ENCODE measurements at places on chromosomes 4 and X.

DNA sequence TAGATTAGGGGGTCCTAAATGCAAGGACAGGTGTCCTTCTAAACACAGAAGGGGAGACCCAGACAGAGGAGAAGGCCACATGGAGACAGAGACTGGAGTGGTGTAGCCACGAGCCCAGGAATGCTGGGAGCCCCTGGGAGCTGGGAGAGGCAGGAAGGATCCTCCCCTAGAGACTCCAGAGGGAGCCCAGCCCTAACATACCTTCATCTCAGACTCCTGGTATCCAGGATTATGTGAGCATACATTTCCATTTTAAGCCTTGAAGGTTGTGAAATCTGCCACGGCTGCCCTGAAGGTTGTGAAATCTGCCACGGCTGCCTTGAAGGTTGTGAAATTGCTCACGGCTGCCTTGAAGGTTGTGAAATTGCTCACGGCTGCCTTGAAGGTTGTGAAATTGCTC lies 148.4 kb downstream of the ASMT start:
- DNase-seq, result no peak

DNA sequence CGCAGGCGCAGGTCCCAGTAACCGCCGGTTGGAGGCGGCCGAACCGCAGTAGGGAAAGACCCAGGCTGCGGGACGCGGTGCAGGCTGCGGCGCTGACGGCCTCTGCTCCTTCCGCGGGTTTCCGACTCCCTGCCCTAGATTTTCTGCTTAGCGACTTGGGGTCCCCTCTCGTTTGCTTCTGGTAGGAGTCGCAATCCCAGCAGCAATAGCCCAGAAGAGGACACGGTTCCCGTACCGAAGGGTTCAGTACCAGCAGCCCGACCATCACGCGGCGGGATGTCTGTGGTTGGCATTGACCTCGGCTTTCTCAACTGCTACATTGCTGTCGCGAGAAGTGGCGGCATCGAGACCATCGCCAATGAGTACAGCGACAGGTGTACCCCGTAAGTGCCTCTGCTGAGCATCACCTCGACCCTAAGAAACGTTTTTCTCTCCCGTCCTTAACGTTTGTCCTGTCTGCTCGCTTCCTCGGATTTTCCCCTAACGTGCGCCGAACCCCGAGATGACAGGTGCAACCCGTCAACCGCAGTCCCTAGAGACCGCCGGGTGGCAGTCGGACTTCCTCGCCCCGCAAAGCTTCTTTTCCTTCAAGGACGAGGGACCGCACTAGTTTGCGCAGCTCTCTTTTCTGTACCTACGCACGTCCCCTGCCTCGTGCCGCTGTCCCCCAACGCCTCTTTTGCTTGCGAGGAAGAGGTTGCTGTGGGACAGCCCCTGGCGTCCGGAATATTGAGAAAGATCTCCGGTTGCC lies at the start of gene HSPA4L:
Gene HSPA4L (plus strand): TSS at position 48 of the 751 bp plus-strand sequence. CDS start 229 bp downstream, at position 277.
- no peak for DNase-seq

DNA sequence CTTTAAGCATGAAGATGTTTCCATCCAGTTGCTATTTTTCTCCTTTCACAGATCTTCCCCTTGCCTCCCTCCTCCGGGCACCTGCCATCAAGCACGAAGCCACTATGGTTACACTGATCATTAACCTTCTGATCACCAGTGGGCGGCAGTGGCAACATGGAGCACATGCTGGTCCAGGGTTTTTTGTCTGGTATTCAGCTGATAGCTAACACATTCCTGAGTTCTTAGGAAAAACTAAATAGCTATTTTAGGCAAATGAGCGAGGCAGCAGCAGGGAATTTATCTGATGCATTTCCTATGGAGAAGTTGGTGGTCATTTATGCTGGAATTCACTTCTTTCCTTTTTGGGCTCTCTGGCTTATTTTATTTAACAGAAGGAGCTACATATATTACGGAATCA lies 22.9 kb downstream of the SHISA3 start:
- no peak for DNase-seq

DNA sequence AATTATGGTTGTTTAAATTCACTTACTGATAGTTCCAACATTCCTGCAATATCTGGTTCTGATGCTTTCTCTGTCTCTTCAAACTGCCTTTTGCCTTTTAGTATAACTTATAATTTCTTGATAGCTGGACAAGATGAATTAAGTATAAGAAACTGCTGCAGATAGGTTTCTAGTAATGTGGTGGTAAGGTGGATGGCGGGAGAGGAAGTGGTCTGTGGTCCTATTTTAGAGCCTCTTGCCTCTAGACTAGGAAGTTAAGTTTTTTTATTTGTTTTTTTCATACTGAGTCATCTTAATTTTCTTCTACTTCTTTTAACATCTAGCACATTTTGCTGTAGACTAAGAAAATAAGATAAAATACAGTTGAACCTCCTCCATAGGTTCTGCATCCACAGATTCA lies 310.0 kb downstream of the SLITRK2 start:
- no peak for DNase-seq

DNA sequence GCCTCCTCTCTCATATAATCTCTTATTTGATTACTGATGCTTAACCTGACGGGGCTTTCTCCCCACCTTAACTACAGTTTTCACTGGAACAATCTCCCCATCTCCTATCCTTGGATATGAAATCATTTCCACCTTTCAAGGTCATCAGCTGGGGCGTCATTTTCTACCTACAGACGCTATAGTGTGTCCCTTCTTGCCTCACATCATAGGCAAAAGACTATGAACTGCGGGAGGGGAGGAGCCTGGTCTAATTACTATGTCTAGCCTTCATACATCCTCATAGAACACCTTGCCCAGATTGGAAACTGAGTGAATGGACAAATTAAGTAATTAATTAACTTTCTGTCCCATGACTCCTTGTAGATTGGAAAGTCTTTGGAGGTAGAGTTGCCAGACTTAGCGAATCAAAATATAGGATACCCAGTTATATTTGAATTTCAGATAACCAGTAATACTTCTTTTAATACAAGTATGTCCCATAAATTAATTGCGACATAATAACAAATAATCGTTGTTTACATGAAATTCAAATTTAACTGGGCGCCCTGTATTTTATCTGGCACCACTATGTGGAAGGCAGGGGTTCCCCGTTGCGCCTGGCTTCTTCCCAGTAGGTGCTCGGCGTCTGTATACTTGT lies 752 bp upstream of the ATP6AP2 start:
- no peak for DNase-seq
